Naive thymus-derived CD4-positive, alpha-beta T cell (primary cell): ENCODE measurements at places on chromosomes 1 and 21. TPM values are rescaled to one million over a fixed set of nuclear protein-coding genes. Genes with fewer than 3 reads are reported as not detected.

PWP2 gene
- polyA plus RNA-seq: 8.7 TPM

PPM1J gene
- not detected for polyA plus RNA-seq

TIE1 gene
- not detected for polyA plus RNA-seq

CD2 gene
- polyA plus RNA-seq: 217 TPM

DNA sequence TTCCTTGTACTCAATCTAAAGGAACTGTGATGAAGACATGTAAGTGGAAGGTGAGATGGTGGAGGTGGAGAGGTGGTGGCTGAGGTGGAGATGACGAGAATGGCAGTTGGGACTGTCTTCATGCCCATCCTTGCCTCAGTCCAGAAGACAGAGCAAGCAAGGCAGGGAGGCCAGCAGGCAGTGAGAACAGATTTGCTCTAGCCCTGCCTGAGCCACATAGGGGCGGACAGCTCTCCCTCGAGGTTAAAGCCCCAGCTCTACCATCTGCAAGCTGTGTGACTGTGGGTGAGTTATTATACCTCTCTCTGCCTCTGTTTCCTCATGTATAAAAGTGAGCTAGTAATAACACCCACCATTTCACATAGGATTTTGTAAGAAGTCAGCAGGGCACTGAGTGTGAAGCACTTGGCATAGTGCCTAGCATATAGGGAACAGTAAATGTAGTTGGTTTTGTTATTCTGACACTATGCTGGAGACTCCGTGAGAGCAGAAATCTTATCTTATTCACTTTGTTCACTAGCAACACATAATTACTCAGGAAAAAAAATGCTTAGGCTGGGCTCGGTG is 4.8 kb upstream of the FAM110D start:
- H3K4me3 ChIP-seq: no peak overlapping the region
- no peaks in the 10 kb centered on the region for H3K4me1 ChIP-seq
- no peaks in the 10 kb centered on the region for H3K36me3 ChIP-seq
- H3K27ac ChIP-seq: no peak overlapping the region
- DNase-seq: no peak
- no peaks in the 10 kb centered on the region for H3K27me3 ChIP-seq
